ENCODE measurements at places on chromosomes 16 and 17.

- no peak for DNase-seq
Observed at GRCh38 chr17:8922928-8923327, 42.6 kb downstream of the PIK3R5 start.

- no peak for DNase-seq
Observed at GRCh38 chr17:1111599-1112443, 68.0 kb downstream of the ABR start.

DNA sequence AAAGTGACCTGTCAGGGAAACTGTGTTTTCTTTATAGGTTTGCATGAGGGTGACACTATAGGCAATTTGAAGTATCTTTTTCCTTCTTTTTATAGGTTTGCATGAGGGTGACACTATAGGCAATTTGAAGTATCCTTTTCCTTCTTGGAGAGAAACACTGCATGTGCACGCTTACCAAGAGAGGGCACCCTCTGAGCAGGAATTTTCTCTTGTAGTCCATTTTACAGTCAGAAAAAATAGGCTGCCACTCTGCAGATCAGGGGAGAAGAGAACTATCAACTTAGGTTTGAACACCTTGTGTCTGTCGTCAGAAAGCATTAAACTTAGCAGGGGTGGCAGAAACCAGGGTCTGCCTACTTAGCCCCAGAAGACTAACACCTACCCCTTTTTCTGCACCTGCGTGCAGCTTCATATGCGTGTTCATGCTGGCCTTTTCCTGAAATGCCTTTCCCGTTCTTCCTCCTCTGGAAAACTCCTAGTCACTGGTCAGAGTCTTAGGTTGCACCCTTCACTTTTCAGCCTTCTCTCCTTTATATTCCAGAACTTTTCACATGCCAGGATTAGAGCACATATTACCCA is 16.4 kb upstream of the SMIM36 start:
- DNase-seq: peak; percentile 13

DNA sequence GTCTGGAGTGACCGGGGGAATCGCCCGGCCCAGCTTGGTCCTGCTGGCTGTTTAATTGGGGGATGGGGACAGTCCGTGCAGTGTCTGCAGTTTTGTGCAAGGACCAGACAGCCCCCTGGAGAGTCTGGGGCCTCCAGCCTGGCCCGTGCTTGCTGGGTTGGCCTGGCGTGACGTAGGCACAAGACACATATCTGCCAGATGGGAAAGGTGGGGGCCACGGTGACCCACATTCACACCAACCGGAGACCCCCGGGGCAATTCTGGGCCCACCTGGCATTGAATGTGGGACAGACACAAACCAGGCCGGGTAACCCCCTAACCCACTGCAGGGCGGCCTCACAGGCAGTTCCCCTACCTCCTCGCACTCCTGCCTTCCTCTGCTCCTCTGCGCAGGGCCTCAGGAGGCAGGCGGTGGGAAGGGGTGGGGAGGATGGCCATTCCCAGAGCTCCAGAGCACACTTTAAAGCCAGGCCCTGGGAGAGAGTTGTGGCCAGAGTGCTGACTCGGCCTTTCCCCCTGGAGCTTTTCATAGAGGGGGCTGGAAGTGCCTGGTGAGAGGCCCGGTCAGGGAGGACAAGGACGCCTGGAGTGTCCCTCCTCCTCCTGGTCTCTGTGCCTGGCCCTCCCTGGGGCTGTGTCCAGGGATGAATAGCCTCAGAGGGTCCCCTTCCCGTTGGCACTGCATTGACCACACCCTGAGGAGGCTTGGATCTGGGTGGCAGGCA is 1.5 kb downstream of the MRC2 start:
- DNase-seq: no peak

DNA sequence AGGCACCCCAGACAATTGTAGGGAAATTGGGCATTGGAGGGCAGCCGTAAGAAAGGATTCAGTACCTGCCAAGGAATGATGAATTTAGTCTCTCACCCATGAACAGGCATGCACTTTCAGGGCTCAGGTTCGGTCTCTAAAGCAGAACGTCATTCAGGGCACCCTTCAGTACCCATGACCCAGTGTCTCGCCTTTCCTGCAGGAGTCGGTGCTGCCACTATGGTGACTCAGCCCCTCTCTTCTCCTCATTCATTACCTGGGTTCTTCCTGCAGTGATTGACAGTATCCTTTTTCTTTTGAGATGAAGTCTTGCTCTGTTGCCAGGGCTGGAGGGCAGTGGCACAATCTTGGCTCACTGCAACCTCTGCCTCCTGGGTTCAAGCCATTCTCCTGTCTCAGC is 8.4 kb downstream of the SOST start:
- DNase-seq: no peak

DNA sequence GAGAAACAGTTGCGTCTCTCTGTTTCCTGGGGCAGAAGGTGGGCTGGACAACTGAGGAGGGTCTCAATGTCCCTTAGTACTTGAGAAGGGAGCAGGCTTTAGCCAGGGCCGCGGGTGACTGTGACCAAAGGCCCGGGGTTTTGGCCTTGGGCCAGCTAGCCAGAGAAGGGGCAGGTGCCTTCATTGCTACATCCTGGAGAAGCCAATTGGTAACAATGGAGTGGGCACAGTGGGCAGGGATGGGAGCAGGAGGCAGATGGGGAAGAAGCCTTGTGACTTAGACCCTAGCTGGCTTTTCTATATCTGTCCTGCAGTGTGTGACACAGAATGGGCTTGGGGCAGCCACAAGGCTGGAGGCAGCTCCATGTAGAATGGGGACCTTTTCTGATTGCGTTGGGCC is 46.0 kb downstream of the CLEC16A start:
- no peak for DNase-seq

GRCh38 chr16:84595052-84595481 is 22.8 kb downstream of the COTL1 start:
- DNase-seq: no peak

All from erythroblast (primary cell).